Neural cell (in vitro differentiated cells): ENCODE measurements at places on chromosomes 12 and 14. TPM values are rescaled to one million over a fixed set of nuclear protein-coding genes. Genes with fewer than 3 reads are reported as not detected.

Gene ESRRB
- 0.59 and 1.9 TPM in 2 replicates for polyA plus RNA-seq

Gene RASSF9
- polyA plus RNA-seq, result 0.04 TPM in 1 of 2 replicates, not detected in the other

Gene ARMH4
- polyA plus RNA-seq, result 14.1 and 14.3 TPM in 2 replicates

Gene TBK1
- polyA plus RNA-seq, result 19.7 and 21.2 TPM in 2 replicates

Gene ZDHHC22
- 4.3 and 5.1 TPM in 2 replicates for polyA plus RNA-seq

Gene TROAP
- 0.26 and 1.3 TPM in 2 replicates for polyA plus RNA-seq

Gene CCDC38
- polyA plus RNA-seq, result 0.16 TPM in 1 of 2 replicates, not detected in the other

Gene TMEM253
- 0.26 TPM in 1 of 2 replicates, not detected in the other for polyA plus RNA-seq

Gene PAX9
- not detected in 2 replicates for polyA plus RNA-seq

Gene NYNRIN
- 5.7 and 9.1 TPM in 2 replicates for polyA plus RNA-seq

Gene PLXNC1
- 75.6 and 76.3 TPM in 2 replicates for polyA plus RNA-seq

Gene AQP6
- polyA plus RNA-seq, result not detected in 2 replicates

Gene STXBP6
- 14.6 and 15.1 TPM in 2 replicates for polyA plus RNA-seq

Gene SCN8A
- 14.2 and 15.2 TPM in 2 replicates for polyA plus RNA-seq

Gene MYF5
- polyA plus RNA-seq, result not detected in 2 replicates

Gene NTS
- 48.3 and 60.1 TPM in 2 replicates for polyA plus RNA-seq

Gene YLPM1
- 63.4 and 75.1 TPM in 2 replicates for polyA plus RNA-seq

Gene SEC23A
- 107 and 129 TPM in 2 replicates for polyA plus RNA-seq

Gene KRT80
- not detected in 2 replicates for polyA plus RNA-seq

Gene NRL
- 9.5 TPM in 2 replicates for polyA plus RNA-seq

Gene MYH6
- not detected in 2 replicates for polyA plus RNA-seq

Gene RASSF8
- 8.3 and 11.4 TPM in 2 replicates for polyA plus RNA-seq

Gene CCDC177
- 3.2 and 4.3 TPM in 2 replicates for polyA plus RNA-seq

Gene TMEM233
- not detected in 2 replicates for polyA plus RNA-seq

Gene KCNC2
- polyA plus RNA-seq, result 6.7 and 7.4 TPM in 2 replicates

Gene SAMD15
- polyA plus RNA-seq, result 2.8 and 5.8 TPM in 2 replicates

Gene RBMS2
- polyA plus RNA-seq, result 2.4 and 3.2 TPM in 2 replicates

Gene TDP1
- 29.1 and 45.1 TPM in 2 replicates for polyA plus RNA-seq
